ENCODE measurements at places on chromosomes 12 and 14.

- DNase-seq = no peak
Observed at GRCh38 chr14:76480426-76480825, 104.5 kb downstream of the ESRRB start.

GRCh38 chr12:13503094-13503835 lies 306.7 kb downstream of the EMP1 start:
- DNase-seq = no peak

GRCh38 chr12:77591959-77592743 lies 238.5 kb upstream of the NAV3 start:
- peak; percentile 2 for DNase-seq

DNA sequence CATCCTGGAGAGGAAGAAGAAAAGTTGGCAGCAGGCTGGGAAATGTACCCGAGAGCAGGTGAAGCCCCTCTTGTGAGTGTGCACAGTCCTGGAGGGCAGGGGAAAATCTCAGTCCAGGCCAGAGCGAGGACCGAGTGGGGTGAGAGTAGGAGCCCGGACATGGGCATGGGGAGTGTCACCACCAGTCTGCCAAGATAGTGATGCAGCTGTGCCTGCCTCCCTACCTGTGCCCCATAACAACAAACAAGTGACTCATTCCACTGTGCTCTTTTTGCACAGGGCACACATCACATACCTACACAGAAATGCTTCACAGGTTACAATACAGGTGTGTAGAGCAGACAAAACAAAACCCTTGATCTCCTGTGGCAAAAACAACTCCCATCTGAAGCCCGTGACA lies 205.9 kb upstream of the PELI2 start:
- DNase-seq = no peak

DNA sequence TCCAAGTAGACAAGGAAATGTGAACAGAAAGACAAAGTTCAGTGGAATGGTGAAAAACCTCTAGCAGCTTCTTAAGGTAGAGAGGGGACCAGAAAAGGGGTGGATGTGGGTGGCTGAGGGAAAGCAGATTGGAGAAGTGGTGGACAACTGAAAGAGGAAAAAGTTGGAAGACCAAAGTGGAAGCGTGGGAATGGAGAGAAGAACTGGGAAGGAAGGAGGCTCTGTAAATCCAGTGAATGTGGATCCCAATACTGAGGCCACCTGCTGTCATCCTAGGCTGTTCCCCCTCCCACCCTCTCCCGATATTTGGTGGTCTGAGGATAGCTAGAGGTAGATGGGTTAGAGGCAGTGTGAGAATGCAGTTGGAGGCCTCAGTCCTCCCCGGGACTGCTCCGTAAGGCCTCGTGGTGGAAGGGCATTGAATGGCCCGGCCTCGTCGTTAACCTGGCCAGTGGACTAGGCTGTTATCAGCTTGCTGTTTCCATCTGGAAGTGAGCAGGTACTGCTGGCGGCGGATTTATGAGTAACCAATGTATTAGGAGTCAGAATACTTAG lies 822 bp upstream of the POU6F1 start:
- DNase-seq = no peak

- no peak for DNase-seq
Observed at GRCh38 chr12:44159216-44159615, 323.3 kb downstream of the TMEM117 start.

DNA sequence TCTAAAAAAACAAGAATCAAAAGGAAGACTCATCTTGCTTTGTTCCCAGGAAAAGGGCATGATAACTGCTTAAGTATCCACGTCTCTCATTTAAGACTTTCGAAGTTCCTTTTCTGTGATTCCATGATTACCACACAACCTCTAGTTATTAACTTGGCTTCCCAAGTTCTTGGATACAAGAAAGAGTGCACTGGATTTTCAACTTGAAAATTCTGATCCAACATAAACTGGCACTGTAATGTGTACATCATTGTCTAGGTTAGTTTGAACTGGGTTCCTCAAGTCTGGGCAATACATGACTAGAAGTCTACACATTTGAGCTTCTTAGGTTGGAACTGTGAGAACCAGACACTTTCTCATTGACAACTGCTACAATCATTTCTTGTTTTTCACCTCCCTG lies 1.6 kb downstream of the KLHL28 start:
- DNase-seq = no peak

- DNase-seq = no peak
Observed at GRCh38 chr14:93462479-93462878, 31.7 kb downstream of the UNC79 start.

DNA sequence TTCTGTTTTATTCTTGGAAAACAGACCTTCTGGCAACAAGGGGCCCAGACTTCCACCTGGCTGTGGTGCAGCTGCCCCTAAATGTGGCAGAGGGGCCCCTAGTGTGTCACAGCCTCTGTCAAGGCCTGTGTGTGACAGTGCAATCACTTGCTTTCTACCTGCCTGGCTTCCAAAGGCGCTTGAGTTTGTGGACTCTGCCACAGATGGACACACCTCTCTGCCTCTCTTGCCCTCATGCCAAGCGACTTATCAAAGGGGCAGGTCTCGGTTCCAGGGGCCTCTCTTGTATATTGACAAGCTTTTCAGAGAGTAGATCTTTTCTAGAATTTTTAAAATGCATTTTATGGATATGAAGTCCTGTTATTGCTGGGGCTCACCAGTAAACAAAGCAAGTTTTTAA lies 217.2 kb downstream of the SLC15A4 start:
- no peak for DNase-seq

- DNase-seq = no peak
Observed at GRCh38 chr14:96081224-96081623, 42.1 kb downstream of the C14orf132 start.

DNA sequence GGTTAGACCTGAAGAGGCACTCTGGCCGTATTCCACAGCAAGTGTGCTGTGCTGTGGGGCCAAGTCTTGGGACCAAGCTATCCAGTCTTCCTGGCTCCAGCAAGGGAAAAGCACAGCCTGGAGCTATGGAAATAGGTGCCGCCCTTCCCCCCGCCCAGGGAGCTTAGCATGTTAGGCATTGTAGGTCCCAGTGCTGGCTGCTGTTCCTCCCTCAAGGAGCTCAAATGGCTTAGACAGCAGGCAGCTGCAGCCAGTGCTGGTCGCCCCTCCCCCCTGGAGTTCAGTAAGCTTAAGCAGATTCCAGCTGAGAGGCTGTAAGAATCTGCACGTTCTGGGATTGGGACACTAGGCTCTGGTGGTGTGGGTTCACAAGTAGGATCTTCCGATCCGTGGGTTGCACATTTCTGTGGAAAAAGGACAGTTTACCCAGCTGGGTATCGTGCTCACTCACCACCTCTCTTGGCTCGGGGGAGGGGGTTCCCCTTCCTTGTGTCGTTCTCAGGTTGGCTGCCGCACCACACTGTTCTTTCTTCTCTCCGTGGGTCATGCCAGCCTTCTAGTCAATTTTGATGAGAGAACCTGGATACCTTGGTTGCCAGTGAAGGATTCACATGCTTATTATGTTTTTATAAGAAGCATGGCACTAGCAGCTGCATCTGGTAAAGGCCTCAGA lies 127.3 kb downstream of the CNTN1 start:
- no peak for DNase-seq

GRCh38 chr14:101365329-101366158 lies 195.8 kb upstream of the DIO3 start:
- DNase-seq = no peak

- no peak for DNase-seq
Observed at GRCh38 chr12:51821440-51822260, 26.9 kb downstream of the FIGNL2 start.

DNA sequence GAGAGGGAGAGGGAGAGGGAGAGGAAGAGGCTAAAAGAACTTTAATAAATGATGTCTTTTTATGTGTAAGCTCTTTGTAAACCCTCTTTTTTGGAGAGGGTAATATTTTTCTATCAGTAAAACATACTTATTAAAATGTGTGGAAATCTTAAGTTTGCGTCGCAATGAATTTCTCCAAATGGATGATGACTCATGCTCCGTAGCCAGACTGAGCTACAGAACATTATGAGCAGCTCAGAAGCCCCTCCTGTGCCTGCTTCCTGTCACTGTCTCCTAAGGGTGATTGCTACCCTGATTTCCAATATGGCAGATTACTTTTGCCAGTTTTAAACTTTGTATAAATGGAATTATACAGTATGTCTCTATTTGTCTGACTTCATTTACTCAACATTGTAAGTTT lies 13.0 kb upstream of the PYGL start:
- no peak for DNase-seq

- DNase-seq = no peak
Observed at GRCh38 chr14:94337274-94337673, 14.1 kb upstream of the SERPINA6 start.

DNA sequence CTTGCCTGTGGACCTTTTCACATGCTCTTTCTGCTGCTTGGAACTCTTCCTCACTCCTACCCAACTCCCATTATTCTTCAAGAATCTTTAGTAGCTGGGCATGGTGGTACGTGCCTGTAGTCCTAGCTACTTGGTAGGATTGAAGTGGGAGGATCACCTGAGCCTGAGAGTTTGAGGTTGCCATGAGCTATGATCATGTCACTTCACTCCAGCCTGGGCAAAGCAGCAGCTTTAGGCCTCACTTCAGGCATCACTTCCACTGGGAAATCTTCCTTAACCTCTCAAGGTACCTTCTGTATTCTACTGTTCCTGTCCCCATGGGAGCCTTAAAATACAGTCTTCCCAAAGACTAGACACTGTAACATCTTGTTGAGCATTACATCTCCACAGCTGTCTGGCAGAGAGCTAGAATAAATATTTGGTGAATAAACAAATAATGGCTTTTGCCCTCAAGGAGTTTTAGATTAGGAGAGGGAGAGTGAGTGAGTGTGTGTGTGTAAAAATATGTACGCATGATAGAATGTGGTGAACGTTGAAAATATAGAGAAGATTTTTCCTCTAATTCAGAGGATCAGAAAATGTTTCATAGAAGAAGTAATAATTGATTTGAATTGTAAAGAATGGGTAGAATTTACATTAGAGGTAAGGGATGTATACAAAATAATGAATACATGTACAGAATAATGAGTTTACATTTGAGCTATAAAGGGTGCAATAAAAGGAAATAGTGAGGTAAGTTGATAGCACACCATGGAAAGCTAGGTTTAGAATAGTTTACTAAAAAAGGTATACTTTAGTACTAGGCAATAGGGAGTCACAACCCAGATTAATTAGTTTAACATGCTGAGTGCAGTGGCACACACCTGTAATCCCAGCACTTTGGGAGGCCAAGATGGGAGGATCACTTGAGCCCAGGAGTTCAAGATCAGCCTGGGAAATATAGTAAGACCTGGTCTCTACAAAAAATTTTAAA lies 29.2 kb upstream of the BMAL2 start:
- no peak for DNase-seq

GRCh38 chr14:29558516-29558915 lies 369.1 kb downstream of the PRKD1 start:
- peak; percentile 36 for DNase-seq

GRCh38 chr12:79690142-79690637 lies 574 bp downstream of the PAWR start:
- peak; percentile 58 for DNase-seq

GRCh38 chr14:102906616-102907302 lies 15.7 kb upstream of the AMN start:
- DNase-seq = no peak

DNA sequence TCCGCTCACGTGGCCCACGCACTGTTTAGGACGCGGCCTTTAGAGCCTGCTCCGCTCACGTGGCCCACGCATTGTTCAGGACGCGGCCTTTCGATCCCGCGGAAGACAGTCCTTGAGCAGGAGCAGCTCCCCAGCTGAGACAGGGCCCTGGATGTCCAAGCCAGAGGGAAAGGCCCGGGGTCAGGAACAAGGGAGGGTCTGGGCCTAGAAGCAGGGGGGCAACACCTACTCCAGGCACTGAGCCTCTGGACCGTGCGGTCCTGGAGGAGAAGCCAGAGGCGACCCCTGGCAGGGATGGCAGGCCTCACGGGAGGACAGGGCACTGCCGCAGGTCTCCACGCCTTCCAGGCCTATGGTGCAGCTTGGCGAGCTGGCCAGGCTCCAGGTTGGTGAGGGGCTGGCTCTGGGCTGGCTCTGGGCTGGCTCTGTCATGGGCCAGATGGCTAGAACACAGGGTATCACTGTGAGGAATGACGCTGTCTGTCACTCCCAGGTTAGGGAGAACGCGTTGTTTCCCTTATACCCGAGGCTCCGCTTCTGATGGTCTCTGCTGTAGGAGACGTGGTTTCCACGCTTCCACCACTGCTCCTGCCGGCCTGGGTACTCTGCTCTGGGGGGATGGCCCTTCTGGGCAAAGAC lies 341.7 kb downstream of the TMEM121 start:
- DNase-seq = no peak

DNA sequence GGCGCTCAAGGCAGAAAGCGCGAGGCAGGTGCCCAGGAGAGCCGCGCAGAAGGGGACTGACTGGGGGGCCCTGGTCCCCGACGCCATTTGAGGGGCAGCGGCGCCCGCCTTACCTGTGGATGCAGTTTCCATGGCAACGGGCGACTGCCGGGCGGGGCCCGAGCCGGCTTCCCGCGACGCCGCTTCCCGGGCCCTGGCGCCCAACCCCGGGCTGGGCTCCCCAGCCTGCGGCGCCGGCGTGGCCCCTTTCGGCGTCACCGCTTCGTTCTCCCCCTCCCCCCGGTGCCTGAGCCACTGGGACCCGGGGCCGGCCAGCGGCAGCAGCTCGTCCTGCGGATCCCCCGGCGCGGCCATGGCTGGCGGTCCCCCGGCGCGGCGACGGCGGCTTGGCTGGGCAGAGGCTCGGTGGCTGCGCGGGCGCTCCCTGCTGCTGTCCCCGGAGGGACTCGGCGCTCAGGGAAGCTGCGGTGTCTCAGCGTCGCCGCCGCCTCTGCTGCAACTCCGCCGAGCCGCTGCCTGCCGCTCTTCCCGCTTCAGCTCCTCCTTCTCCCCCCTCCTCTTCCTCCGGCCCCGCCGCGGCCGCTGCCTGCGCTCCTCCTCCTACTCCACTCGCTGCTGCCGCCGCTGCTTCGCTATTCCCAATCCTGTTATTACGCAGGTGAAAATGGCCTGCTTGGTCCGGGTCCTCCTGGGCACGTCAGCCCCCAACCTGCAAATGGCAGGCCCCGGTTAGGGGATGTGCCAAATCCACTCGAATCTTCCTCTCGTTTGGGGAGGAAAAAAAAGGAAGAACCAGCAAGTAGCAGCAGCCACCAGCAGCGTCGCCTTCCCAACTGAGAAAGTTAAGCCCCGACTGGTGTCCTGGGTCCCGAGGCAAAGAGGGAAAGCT lies at the start of gene RTN1:
RTN1 (minus strand) TSS at position 500 of the 889 bp plus-strand sequence; CDS start at position 354, 146 bp downstream.
- DNase-seq = peak; percentile 42

DNA sequence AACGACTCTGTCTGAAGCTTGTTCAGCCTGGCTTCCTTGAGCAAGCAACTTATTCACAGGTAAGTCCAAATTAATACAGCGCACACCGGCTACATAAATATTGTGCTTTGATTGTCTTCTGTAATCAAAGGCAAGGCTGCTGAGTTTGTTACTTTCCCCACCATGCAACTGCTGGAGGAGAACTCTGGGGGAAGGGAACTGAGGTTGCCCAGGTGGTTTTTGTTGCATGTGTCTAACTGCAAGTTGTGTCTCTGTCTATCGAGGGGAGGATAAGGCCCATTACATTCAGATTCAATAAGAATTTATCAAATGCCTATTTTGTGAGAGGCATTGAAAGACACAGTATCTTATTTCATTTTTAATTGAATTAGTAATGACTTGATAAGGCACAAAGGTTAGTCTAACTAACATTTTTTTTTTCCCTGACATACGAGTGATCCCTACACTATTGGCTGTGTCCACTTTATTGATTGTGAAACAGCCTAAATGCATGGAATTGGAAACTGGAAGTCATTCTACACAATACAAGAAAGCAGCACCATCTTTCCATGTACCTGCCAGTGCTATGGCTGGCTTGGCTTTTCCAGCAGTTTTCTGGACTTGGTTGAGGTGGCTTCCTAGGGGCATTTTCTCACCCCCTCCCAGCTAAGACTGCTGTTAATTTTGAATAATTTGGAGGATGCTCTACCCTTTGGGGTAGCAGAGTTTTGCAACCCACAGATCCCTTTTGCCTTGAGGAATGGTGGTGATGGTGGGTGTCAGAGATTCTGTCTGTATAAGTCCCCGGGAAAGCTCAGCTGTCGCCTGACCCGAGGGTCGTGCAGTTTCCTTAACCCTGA lies 951 bp upstream of the CHST11 start:
- DNase-seq = no peak
